CD4-positive, alpha-beta T cell treated with Interleukin-6 at 100 ng/mL for 8 hours (primary cell): ENCODE measurements at places on chromosomes 6 and 20.
A peak's percentile ranks its signal among the peaks of the same experiment; 100 is the strongest.

- DNase-seq: no peak
These were observed 176.9 kb downstream of the MTFR2 start for GRCh38 chr6:136073216-136073615.

GRCh38 chr6:130794010-130794697, 33.1 kb upstream of the SMLR1 start:
- DNase-seq: no peak

DNA sequence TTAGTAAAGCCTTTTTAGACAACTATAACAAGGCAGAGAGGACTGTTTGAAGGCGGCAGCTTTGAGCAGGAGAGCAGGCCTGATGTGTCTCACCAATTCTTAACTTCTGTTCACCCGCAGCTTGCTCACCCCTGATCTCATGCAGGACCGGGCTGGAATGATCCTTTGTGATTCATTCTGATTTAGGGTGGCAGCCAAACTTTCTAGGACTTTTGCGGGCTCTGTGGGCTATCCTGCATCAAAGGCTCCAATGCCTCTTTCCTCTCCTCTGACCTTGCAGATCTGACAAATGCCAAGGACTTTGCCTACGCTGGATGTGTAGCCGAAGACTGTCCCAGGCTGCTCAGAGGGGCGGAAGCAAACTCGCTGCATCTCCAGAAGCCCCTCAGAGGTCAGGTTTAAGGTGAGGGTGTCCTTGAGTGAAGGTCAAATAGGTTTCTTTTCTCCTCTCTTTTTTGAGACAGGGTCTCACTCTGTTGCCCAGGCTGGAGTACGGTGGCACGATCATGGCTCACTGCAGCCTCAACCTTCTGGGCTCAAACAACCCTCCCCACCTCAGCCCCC, 72.3 kb downstream of the VEGFA start:
- no peak for DNase-seq

DNA sequence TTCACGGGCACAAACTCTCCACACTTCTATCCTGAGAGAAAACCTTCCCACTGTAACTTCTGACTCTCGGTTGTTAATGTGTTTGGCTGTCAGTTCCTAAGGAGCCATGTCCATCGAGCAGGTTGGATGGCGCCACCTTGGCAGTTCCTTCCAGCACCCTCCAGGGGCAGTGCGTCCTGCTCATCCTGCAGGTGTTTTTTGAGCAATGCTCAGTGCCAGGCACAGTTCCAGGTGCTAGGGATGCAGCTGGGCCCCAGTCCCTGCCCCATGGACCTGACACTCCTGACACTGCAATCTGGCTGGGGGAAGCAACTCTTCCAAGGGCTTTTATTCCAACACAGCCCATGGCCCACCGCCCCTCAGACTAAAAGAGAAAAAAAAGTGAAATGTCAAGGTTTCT, 376.4 kb downstream of the PREX1 start:
- DNase-seq: no peak

- DNase-seq: no peak
These were observed 27.5 kb downstream of the NCOA7 start for GRCh38 chr6:125818225-125818657.

GRCh38 chr6:38133932-38134703, 314.6 kb downstream of the ZFAND3 start:
- no peak for DNase-seq

DNA sequence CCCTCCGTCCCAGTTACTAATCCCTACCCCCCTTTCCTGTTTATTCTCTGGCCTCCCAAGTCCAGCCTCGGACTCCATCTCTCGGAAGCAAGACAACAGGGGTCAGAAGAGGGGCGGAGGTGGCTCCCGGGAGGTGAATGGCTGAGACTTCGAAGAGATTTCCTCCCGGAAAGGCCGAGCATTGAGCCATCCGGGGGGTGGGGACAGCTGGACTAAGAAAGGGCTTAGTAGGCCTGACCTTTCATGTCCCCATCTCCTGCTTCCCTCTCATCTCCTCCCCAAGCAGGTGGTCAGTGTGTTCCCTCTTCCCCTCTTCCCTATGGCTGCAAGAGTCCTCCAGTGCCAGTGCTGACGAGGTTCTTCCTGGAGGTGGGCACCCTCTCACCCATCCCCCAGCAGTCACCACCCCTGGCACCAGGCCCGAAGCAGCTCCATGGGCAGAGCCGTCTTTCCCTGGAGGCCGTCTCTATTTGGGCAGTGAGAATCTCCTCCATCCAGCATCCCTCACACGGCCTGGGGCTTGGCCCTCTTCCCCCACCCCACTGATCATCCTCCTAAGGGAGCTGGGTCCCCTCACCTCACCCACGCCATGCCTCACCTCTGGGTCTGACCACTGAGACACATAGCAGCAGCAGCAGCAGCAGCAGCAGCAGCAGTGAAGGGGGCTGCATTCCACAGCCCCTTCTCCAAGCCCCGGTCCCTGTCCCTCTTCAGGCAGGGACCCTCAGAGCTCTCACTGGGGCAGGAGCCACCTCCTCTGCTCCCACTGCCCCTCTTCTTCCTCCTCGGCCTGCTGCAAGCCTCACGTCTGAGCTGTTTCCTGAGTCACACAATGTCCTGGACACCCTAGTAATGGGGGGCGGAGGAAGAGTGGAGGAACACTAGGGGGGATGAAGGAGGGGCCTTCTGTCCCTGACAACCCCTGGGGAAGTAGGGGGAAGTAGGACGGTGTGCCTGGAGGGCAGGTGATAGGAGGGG, at the start of gene NOTCH4:
TSS of gene NOTCH4 (minus strand) at position 810 of the 978 bp plus-strand sequence. CDS start at position 671, 139 bp downstream.
- DNase-seq: no peak

- DNase-seq: no peak
These were observed 3.8 kb downstream of the GCM1 start for GRCh38 chr6:53144802-53145201.

- DNase-seq: no peak
These were observed 276.3 kb upstream of the AGPAT4 start for GRCh38 chr6:161549977-161550655.

DNA sequence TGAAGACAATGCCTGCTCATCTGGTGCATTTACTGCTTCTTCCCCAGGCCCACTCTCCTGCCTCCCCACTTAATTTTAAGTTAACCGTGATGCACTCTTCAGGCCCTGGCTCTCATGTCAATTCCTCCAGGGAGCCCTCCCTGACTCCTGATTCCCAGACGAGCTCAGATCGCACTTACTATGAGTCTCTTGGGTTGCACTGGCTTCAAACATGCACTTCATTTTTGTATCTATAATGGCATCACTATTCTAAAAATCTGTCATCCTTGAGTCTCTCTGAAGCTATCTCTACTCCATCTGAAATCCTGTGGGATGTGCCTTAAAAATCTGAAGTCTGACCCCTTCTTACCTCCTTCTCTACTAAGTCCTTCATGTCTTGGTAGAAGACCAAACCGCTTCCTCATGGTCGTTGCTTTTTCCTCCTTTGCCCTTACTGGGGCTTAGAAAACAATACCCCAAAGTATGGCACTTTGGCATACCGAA, 24.7 kb downstream of the COX4I2 start:
- no peak for DNase-seq

DNA sequence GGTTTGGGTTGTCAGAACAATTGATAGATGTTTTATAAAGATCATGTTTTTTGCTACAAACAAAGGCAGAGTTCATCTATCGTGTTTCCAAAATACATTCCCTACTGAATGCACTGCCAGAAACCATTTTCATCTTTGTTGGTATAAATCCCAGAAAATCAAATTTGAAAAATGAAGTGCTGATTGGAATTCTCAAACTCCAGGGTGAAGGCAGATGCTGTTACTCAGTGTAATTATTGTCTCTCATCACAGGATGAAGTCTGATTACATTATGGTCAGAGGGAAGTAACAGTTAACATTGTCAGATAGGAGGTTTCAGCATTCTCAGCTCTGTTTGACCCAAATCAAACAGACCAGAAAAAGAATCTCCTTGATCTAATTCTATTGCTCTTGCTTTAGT, 198.4 kb upstream of the KCNK16 start:
- DNase-seq: no peak

DNA sequence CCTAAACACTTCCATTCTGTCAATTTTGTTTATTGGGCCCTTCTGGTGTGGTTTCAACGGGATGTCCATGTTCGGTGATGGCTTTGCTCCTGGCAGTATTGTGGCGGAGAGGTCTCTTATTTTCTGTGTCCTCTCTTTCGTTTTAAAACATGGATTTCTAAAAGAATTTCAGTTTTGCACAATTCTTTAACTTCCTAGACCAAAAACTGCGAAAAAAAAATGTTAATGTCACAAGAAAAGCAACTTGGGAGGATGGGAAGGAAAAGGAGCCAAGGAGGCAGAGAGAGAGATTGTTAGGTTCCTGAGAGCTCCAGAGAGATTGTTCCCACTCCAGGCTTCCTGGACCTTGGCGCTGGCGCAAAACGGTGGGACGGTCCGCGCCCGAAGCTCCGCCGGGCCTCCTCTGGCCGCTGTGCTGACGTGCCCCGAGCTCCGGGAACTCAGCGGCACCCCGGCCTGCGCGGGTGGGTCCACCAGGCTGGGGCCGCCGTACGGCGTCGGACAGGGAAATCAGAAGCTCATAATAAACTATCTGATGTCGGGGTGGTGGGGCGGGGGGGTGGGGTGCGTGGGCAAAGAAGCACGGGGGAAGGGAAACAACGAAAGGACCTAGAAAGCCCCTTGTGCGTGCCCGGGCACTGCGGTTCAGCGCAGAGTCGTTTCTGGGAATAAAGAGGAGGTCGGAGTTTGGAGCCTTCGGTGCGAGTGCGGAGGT, 951 bp upstream of the OLIG3 start:
- no peak for DNase-seq

GRCh38 chr6:42093582-42094329, 43.4 kb downstream of the TAF8 start:
- no peak for DNase-seq

- peak; percentile 77 for DNase-seq
These were observed 102.1 kb downstream of the ATG5 start for GRCh38 chr6:106223300-106223930.

DNA sequence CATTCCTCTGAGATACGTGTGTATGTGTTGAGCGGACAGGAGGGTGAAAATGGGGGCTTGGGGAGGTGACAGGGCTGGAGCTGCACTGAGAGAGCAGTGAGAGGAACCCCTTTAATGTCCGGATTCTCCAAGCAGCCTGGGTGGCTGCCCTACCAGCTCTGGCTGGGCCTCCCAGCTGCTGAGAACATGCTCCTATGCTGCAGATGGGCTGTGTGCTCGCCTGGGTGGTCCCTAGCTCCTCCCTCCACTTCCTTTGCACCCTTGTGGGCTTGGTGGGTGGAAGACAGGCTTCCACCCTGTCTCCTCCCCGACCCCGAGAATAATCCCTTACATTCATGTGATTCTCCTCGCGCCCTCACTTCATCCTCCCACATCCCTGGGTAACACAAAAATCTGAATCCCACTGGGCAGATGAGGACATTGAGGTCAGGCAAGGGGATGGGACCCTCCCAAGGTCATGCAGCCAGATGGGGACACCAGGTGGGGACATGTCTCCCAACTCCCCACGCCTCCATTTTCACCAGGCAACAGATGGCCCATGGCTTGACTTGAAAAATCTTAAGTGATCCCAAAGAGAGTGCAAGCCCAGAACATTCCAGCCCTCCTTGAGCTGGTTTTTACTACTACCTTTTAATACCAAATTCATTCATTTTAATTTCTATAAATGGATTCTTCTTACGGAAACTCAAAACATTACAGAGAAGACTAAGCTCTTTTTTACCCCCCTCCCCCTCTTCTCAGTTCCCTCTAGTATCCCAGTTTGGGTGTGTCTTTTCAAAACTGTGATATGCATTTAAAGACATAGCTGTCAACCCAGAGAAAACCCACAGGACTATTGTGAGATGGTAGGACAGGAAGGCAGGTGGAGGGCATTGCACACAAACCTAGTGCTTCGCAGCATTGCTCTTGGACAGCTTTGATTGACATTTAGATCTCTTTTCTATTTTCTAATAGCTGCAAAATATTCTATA, 5.0 kb upstream of the PDRG1 start:
- DNase-seq: no peak

GRCh38 chr6:6287415-6287814, 33.0 kb downstream of the F13A1 start:
- no peak for DNase-seq

- DNase-seq: no peak
These were observed 54.9 kb downstream of the TRIM27 start for GRCh38 chr6:28868873-28869272.

DNA sequence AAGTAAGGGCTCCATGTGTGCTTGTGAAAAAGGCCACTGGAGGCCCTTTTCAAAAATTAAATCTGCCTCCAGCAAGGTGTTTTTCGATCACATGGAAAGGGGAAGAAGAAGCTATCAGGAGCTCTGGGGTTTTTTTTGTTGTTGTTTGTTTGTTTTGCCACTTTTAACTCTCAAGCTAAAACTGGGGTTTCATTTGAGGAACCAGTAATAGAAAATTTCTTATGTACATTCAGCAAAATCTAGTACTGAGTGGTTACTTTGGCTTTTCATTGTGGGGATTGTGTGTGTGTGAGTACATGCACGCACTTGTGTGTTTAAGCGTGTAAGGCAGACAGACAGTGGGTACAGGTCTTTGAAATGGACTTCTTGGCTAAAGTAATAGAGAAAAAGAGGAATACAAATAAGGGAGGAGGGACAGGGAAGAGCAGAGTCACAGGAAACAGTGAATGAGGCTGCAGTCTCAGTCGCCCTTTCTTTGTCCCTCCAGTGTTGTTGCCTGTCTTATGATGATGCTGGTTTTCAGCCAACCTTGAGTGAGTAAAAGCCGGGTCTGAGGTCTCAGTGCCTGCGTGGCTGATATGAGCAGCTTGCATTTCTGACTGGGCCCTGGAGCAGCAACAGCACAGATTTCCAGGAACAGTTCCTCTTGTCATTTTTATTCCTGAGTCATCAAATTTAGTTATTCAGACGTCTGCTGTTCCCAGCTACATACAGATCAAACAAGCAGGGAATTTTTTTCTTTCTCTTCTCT, 26.2 kb downstream of the SLC16A10 start:
- peak; percentile 4 for DNase-seq

DNA sequence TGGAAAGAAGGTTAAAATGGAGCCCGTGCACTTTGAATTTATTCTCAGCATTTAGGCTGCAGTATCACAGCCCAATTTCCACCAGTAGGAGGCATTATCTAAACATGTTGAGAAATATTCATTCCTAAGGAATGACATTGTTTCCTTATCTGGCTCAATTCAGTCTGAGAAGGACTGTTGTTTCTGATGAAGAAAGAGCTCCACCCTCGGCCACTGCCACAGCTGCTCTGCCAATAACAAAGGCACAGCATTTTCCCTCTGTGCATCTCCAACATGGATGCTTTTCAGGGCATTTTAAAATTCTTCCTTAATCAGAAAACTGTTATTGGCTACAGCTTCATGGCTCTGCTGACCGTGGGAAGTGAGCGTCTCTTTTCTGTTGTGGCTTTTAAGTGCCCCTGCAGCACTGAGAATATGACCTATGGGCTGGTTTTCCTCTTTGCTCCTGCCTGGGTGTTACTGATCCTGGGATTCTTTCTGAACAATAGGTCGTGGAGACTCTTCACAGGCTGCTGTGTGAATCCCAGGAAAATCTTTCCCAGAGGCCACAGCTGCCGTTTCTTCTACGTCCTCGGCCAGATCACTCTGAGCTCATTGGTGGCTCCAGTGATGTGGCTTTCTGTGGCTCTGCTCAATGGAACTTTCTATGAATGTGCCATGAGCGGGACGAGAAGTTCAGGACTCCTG, at the start of gene CALHM5:
TSS of gene CALHM5 (plus strand) at position 216 of the 687 bp plus-strand sequence. CDS start at position 274, 58 bp downstream.
- DNase-seq: no peak

- DNase-seq: no peak
These were observed 155.4 kb upstream of the SYNDIG1 start for GRCh38 chr20:24314053-24314452.

GRCh38 chr20:40865095-40865494, 163.5 kb upstream of the TOP1 start:
- DNase-seq: no peak
